ENCODE measurements at places on chromosomes 1 and 21.

DNA sequence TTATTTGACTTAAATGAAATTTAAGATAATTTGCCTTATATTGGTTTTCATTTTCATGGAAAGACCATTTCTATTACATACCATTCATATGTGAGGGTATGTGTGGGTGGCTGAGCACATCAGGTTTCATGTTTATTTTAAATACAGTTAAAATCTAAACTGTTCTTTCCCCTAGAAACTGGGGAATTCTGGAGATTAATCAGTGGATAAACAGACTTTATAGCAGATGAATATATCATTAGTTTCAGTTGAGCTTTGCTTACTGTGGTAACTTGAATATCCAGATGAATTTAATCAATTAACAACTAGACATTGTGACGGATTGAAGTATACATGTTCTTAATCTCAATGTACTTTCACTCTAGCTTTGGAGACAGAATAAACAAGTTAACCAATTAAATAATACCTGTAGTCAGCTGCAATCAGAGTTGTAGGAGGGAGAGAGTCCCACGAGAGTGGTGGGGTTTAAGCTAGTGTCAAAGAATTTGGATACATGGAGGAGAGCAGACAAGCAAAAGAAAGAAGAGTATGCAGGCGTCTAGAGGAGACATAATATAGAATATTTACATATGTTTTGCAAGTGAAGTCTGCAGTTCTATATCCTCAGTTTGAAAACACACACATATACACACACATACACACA lies 97.6 kb downstream of the PDE4B start:
- DNase-seq: no peak

DNA sequence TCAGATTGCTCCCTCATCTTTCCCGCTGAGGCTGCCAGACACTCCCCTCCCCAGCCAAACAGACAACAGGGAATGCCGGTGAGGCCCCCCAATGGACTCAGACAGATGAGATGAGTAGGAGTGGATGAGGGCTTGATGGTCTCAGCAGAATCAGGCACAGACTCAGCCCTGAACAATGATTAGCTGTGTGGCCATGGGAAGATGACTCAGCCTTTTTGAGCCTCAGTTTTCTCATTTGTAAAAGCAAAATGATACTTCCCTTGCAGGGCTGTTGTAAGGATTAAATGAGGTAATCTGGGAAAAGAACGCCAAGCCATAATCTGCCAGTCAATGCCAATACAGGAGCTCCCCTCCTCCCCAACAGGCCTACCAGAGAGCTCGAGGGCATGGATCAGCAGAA lies 12.4 kb downstream of the C1orf198 start:
- no peak for DNase-seq

DNA sequence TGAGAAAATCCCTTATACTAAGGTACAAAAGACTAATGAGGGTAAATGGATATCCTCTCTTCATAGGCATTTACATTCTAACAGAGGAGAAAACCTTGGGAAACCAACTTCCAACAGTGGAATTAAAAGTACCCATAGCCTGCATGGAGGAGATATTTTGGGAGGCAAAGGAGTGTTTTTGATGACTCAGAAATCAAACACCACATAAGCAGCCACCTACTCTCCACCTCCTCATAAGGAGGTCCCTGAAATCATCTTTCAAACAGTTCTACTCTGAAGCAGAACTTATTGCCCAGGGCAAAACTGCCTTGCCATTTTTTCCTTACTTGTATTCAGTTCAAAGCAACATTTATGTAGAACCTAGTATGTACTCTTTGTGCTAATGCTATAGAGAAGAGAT lies 211.3 kb downstream of the KCNH1 start:
- no peak for DNase-seq

DNA sequence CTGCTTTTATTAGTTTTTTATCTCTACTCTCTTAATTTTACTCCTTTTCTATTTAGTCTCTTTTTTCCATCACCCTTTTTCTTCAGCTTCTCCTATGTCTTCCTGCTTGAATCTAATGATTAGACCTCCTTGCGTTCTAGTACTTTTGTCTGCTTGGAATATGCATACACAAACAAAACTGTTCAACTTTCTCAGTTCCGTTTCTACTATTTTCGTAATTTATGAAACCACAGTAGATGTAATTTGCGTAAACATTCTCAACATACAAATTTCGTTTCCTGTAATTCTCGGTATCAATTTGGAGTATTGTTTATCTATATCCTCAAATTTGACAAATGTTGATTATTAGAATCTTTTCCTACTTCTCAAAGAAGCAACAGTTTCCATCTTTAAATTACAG lies 772.5 kb downstream of the USP25 start:
- DNase-seq: no peak

- DNase-seq: no peak
These were observed 27.7 kb upstream of the SPOCD1 start for GRCh38 chr1:31843506-31843905.

GRCh38 chr1:227131193-227131592 lies 187.1 kb downstream of the CDC42BPA start:
- no peak for DNase-seq

GRCh38 chr1:159980076-159980475 lies 26.0 kb upstream of the SLAMF9 start:
- DNase-seq: no peak

DNA sequence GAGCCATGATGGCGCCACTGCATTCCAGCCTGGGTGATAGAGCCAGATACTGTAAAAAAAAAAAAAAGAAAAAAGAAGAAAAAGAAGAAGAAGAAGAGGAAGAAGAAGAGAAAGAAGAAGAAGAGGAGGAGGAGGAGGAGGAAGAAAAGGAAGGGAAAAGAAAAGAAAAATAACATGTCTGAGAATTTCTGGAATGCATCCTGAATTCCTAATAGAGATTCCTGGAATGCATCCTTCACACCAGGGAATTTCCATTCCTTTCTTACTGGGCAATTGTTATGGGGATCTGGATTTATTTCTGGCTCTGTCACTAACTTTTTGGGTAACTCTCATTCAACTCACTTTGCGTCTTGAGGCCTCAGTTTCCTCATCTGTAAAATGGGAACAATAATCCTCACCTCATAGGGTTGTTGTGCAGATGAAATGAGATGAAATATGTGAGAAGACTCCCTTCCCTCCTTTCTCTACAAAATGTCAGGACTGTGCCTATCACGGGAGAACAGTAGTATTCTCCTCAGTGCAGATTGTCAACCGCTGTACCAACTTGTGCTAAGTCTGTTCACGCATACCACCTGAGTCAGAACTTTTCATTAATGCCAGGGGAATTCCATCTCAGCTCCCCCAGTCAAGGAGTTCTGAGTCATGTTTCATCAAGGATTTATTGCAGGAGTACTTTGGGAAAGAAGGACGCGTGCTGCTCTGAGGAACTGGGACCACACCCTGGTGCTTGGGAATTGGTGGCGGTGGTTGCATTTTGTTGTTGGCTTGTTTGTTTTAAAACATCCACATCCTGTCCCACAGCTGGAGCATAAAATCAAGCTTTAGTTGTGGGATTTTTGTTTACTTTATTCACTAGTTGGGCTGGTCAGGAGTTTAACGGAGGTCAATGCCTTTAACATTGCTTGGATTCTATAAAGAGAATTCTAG lies 42.4 kb upstream of the ROR1 start:
- DNase-seq: no peak

DNA sequence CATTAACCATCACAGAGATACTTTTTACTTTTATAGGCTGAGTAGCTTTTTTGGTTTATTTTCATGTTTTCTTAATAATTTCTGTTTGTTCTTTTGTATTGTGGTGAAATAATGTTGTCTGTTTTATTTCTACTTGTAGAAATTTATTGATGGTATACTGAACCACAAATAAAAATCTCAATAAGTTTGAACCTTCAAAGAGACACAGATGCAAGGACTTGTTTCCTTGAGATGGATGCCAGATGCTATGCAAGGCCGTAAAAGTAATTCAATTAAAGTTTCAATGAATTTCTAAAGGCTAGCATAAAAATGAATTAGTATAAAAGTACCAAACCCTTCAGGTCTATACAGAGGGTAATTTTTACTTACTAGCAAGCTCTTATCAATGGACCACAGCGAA lies 873.5 kb downstream of the TTLL7 start:
- DNase-seq: no peak

DNA sequence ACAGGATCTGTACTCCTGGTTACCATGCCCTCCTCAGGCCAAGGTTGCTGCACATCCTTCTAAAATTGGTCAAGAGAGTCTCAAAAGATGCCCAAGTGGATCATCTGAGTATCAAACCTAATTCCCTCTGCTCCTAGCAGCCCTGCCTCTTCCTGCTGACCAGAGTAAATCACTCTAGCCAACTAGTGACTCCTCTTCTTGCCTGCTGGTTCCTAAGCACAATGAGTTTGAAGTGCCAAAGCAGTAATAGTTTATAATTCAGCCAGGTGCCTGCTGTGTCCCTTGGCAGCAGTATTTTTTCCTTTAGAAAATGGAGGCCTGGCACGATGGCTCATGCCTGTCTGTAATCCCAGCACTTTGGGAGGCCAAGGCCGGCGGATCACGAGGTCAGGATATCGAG lies 137.9 kb upstream of the CAMK1G start:
- DNase-seq: no peak

- no peak for DNase-seq
These were observed 4.1 kb downstream of the NTRK1 start for GRCh38 chr1:156864796-156865195.

- DNase-seq: peak; percentile 44
These were observed 760 bp upstream of the NPHP4 start for GRCh38 chr1:5992814-5993555.

GRCh38 chr1:33367485-33368405 lies 46.8 kb upstream of the A3GALT2 start:
- peak; percentile 79 for DNase-seq

- no peak for DNase-seq
These were observed 50.5 kb downstream of the OPTC start for GRCh38 chr1:203544485-203544884.

DNA sequence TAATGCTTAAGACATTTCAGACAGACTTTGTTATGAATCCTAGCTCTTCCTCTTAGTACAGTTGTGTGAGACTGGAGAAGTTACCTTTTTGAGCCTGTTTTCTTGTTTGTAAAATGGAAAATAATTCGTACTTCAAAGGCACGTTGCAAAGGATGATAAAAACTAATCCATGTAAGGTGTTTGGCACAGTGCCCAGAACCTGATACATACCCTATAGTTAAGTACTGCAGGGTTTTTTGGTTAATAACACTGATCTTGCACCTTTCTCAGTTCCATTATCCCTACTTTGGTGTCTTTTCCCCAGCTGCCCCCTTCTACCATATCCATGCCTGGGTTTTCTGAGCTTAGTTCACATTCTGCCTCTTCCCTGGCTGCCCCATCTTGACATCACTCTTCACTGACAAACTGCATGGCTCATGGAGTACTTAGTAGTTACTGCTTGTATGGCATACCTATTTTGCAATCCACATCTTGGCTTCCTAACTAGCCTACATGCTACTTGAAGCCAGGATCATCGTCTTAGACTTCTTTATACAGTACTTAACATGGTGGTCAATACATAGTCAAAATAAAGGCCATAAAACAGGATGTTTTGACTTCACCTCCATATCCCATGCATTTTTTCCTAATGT lies 10.1 kb downstream of the CCDC185 start:
- DNase-seq: no peak

DNA sequence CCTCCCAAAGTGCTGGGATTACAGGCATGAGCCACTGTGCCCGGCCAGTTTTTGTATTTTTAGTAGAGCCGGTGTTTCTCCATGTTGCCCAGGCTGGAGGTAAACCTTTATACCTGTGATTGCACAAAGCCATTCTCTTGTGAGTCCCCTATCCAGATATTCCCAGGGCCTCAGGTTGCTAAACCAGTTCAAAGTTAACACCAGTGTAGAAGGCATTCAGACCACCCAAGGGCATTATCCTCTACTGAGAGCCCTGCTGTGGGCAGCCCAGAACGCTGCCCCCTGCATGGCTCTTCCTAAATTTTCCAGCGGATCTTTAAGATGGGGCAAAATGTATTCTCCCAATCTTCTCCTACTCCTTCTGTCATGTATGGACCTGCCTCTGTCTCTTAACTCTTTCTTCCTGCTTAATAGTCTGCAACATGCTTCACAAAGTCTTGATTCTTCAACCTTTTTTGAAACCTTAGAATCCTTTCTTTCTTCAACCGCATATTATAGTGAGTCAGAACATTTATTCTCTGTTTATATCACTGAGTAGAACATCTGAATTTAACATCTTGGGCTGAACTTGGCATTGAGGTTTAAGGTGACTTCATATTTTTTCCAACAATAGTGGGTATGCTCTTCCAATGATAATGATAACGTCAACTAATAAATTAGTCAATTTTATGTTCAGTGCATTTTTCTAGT lies 36.0 kb downstream of the UBE4B start:
- no peak for DNase-seq

DNA sequence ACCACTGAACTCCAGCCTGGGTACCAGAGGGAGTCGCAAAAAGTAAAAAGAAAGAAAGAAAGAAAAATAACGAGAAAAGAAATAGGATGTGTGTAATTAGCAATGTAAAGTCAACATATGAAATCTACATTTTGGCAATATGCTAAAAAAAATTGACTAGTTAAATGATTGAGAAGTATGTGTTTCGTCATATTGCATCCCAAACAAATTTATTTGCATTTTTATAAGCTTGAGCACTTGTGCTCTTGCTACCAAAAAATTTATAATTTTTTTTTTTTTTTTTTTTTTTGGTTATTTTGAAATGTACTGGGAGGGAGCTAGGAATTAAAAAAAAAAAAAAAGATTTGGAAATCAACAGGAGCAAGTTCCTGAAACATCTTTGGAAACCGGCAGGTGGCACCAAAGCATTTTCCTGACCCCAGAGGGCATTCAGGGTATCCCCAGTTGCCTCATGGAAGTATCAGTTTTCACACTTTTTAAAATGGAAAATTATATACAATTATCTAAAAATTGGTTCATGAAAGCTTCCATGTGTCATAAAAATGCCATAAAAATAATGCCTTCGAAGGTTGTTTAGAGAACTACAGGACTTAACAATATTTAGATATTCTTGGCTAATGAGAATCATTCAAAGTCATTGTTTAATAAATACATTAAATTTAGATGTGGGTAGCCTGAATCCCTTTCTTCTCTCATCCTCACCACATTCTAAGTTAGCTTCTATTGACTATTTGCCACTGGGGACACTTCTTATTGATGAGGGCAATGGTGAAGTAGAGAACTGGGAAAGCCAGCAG lies 4.8 kb upstream of the HEATR1 start:
- no peak for DNase-seq
